ENCODE measurements at places on chromosomes 6 and 20. TPM values are rescaled to one million over a fixed set of nuclear protein-coding genes. Genes with fewer than 3 reads are reported as not detected.

KCNK16 gene
- polyA plus RNA-seq = not detected

EPPIN gene
- not detected for polyA plus RNA-seq

RPL10A gene
- polyA plus RNA-seq = 833 TPM

MRPL14 gene
- polyA plus RNA-seq = 188 TPM

SPTLC3 gene
- polyA plus RNA-seq = not detected

LPIN3 gene
- polyA plus RNA-seq = 0.63 TPM

IPCEF1 gene
- polyA plus RNA-seq = 2.1 TPM

EYA4 gene
- not detected for polyA plus RNA-seq

- DNase-seq = no peak
These were observed 18.0 kb downstream of the CDH26 start for GRCh38 chr20:59976156-59976782.

DNA sequence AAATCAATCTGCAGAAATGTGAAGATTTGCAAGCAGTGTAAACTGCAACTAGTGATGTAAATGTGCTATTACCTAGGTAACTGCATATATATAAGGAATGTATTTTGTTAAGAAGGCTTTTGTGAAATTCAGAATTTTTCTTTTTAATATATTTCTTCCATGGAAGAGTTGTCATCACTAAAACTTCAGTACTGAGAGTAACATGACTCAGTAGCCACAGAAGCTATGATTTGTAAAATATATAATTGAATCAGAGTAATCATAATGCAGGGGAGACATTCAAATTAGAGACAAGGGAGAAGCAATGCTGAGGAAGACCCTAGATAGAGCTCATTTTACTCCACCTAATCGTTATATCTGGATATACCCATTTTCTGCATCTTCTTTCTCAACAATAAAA is 141.7 kb downstream of the ADGRG6 start:
- DNase-seq = no peak

- DNase-seq = no peak
These were observed 47.0 kb downstream of the ZDHHC14 start for GRCh38 chr6:157427969-157428368.

GRCh38 chr20:19691125-19691524 is 66.9 kb upstream of the RIN2 start:
- no peak for DNase-seq

GRCh38 chr20:19497064-19497463 is 261.0 kb upstream of the RIN2 start:
- DNase-seq = no peak

GRCh38 chr6:159665868-159666635 is 27.0 kb downstream of the SOD2 start:
- DNase-seq = no peak

- no peak for DNase-seq
These were observed 84.9 kb upstream of the NRN1 start for GRCh38 chr6:6091608-6092002.

DNA sequence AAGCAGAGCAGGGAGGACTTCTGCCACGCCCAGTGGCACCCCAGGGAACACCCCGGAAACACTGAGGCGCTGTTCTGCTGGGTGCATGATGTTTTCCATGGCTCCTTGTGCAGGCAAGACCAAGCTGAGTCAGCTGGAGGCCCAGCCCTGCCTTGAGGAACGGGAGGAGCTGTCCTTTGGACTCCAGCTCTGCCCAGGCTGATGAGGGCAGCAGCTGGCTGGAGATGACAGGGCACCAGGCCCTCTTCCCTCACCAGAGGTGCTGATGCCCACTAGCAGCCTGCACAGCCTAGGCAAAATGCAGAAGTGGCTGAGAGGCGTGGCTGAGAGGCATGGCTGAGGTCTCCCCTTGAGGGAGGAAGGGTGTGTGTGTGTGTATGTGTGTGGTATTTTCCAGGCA is 2.4 kb downstream of the C6orf132 start:
- DNase-seq = no peak

- DNase-seq = no peak
These were observed 37.7 kb downstream of the AK9 start for GRCh38 chr6:109653264-109653663.

GRCh38 chr6:105495515-105495914 is 92.6 kb upstream of the PREP start:
- no peak for DNase-seq

GRCh38 chr6:5499644-5500306 is 238.5 kb downstream of the FARS2 start:
- DNase-seq = no peak

DNA sequence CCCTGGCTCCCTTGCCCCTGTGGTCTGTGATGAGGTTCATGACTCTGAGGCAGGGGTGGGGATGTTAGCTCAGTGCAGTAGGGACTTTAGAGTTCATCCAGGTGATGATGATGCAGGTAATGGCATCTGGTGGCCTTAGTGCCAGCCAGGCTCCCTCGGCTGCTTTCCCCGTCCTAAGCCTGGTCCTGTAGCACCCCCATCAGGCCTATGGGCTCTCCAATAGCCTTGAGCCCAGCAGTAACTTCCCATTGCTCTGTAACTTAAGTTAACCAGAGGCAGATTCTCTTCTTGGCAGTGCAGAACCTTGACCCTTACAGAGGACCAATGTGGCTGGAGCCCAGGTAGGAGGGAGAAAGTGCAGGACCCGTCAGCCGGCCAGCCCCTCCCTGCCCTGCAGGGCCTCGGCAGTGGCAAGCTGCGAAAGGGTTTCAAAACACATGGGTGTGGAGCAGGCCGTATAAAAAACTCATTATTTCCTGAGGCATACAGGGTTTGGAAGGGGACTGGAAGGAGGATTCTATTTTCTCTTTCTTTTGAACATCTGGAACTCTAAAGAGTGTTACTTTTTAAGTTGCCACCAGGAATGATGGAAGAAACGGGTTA is 406.9 kb downstream of the CDH26 start:
- DNase-seq = no peak

DNA sequence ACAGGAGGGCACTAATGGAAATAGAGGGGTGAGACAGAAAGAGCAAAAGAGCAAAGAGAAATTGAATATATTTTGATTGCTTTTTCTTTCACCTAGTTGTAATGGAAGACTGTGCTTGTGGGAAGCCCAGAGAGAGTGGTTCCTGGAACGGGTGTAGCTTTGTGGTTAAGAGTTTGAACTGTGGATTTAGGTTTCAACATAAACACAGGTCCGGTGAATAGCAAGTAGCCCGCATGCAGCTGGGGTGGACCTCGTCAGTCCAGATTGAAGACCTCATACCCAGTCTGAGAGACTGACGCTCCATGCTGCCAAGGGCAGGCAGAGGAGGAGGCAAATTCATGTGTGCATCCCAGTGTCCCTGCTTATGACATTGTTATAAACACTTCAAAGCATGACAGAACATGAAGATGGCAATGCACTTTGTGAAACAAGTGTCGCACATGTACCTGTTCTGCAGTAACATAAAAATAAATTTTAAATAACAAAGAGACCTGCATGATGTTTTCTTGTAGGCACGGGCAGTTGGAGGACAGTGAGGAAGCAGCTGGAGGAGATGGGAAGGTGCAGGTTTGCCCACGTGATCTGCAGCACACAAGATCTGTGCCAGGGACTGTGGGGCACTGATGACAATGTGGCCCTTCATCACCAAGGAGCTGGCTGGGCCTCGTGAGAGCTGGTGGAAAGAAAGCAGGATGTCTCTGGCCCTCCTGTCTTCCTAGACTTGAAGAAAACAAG is 220.5 kb upstream of the SSTR4 start:
- no peak for DNase-seq

GRCh38 chr6:129733290-129733689 is 23.3 kb upstream of the ARHGAP18 start:
- DNase-seq = no peak

- no peak for DNase-seq
These were observed 79.0 kb upstream of the SPACA1 start for GRCh38 chr6:87968435-87969278.

DNA sequence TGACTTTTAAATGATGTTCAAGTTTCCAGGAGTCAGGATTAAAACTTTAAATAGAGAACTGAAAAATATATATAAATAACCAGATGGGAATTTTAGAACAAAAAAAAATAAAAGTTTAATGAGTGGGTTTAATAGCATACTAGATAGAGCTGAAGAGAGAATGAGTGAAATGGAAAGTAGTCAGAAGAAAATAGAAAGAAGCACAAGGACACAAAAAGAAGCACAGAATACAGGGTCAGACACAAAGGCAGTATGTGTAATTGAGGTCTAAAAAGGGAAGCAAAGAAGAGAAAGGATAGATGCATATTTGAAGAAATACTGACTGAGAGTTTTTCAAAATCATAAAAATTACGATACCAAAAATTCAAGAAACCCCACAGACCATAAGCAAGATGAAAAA is 159.8 kb upstream of the FERMT1 start:
- DNase-seq = no peak

- DNase-seq = peak; percentile 38
These were observed 11.4 kb upstream of the MMS22L start for GRCh38 chr6:97294451-97294850.

All from GM12878 (cell line).